ENCODE measurements at places on chromosomes 3 and 15. TPM values are rescaled to one million over a fixed set of nuclear protein-coding genes. Genes with fewer than 3 reads are reported as not detected.

GRCh38 chr15:57911247-57911646, 154.3 kb downstream of the ALDH1A2 start:
- H3K27ac ChIP-seq, result no peak overlapping the region
- no peaks in the 10 kb centered on the region for H3K36me3 ChIP-seq
- H3K4me1 ChIP-seq, result no peaks in the 10 kb centered on the region
- no peak overlapping the region for H3K4me3 ChIP-seq

DNA sequence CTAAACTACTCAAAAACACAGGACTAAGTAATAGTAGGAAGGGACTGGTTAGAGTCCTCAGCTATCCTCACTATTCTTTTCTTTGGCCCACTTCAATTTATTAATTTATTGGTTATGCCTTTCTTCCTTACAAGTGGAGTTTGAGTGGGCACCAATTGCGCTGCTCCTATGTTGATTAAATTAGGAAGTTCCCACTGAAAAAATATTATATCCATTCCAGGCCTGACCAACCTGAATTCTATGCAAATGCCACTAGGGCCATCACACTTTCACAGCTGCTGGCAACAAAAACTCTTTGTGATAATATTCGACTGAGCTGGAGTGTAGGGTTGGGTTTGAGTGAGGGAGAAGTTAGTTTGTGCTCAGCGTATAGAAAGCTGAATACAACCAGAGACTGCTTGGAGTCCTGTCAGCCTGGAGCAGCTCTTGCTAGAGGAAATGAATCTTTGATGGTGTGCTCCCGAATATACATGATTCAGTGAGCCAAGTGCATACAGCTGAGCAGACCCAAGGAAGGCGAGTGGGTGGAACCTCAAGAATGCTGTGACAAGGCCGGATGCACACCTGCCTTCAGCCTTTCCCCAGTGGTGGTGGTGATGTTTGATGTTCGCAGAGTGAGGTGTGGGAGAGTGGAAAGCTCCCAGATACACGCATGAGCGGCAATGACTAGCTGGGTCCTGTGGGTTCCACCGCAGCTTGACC, 1.5 kb downstream of the ARHGEF3 start:
- no peaks in the 10 kb centered on the region for H3K36me3 ChIP-seq
- no peaks in the 10 kb centered on the region for H3K27me3 ChIP-seq
- H3K4me3 ChIP-seq, result peak overlapping the region; percentile 74
- peaks cover 39% of the 10 kb centered on the region for H3K4me1 ChIP-seq

GRCh38 chr3:135973841-135974240, 8.3 kb downstream of the PPP2R3A start:
- H3K36me3 ChIP-seq, result no peaks in the 10 kb centered on the region
- no peak for DNase-seq
- no peaks in the 10 kb centered on the region for H3K27me3 ChIP-seq
- H3K27ac ChIP-seq, result peak overlapping the region; percentile 57

DNA sequence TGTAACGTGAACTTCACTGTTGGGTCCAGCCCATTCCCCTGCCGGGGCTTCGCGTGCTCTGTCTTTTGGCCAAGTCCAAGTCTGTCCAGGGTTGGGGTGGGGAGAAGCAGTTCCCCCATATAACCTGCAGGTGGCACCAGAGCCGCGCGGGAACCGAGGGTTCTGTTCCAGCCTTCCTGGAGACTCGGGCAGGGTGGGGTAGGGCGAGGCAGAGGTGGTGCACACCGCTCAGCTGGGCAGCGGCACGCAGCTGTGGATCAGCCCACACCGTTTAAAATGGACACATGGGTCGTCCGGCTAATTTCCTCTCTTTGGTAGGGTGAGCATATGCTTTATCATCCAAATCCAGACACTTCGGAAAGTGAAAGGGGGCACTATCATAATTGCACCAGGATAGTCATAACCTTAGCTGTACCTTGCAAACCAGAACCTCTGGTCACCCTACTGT, 118.1 kb downstream of the TBC1D2B start:
- H3K36me3 ChIP-seq, result no peaks in the 10 kb centered on the region
- no peaks in the 10 kb centered on the region for H3K27me3 ChIP-seq
- H3K27ac ChIP-seq, result no peak overlapping the region
- DNase-seq, result peak; percentile 88
- H3K4me1 ChIP-seq, result no peaks in the 10 kb centered on the region

DNA sequence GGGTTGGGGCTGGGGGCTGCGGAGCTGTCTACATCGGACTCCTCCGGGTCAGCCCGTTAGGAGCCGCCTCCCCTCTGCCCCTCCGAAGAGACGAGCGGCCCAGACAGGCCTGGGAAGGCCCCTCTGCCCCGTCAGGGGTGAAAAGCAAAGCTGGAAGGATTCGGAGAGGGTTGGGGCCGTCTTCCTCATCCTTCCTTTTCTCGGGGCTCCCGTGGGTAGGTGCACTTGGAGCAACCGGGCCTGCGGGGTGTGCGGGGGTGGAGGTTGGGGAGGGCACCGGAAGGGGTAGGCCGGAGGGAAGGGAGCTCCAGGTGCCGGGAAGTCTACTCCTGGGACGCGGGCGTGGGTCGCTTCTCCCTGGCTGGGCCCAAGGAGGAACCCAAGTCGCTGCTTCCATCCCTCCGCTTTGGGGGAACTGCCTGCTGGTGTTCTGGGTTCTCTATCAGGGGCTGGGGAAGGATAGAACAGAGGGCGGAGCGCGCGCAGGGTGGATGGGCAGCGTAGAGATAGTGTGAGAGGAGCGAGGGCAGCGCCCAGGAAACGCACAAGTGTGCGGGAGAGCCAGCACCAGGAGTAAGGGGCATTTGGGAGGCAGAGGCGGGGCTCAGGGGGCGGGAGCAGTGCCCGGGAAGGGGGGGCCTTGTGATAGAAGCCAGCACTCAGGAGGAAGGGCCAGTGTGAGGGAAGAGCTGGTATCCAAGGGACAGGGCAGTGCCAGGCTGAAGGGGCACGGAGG, 590 bp downstream of the POLR2H start:
- peak overlapping the region; percentile 92 for H3K4me3 ChIP-seq
- no peaks in the 10 kb centered on the region for H3K27me3 ChIP-seq
- peak; percentile 89 for DNase-seq
- H3K27ac ChIP-seq, result peak overlapping the region; percentile 97
- no peaks in the 10 kb centered on the region for H3K36me3 ChIP-seq

EFCC1 gene
- polyA plus RNA-seq, result 0.46 TPM

LYZL4 gene
- not detected for polyA plus RNA-seq

NR2F2 gene
- 12.9 TPM for polyA plus RNA-seq

LHFPL4 gene
- polyA plus RNA-seq, result 0.26 TPM

All from sigmoid colon (tissue), 7 donors.